Stimulated activated CD4-positive, alpha-beta T cell treated with anti-CD3 and anti-CD28 coated beads, Interleukin-1b, Interleukin-23, amount 100 ng/mL, for 24 hours (primary cell): ENCODE measurements at places on chromosomes 2 and 18.

DNA sequence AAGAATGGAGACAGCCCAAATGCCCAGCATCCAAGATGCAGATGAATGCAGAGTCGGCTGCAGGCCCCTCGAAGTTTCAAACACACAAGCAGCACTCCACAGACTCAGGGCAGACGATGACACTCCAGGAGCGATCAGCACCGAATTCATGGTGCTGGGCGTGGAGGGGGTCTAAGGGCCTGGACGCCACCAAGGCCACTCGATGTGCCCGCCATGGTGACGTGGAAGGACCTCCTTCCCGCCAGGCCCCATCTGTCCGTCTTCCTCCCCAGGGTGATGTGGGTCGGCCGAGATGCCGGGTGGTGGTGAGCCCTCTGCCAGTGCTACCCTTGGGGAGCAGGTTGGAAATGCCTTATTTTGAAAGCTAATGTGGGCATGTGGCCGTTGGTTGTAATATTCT lies 9.4 kb downstream of the KIF1A start:
- no peak for DNase-seq

GRCh38 chr2:28161466-28161865 lies 231.2 kb upstream of the FOSL2 start:
- no peak for DNase-seq

DNA sequence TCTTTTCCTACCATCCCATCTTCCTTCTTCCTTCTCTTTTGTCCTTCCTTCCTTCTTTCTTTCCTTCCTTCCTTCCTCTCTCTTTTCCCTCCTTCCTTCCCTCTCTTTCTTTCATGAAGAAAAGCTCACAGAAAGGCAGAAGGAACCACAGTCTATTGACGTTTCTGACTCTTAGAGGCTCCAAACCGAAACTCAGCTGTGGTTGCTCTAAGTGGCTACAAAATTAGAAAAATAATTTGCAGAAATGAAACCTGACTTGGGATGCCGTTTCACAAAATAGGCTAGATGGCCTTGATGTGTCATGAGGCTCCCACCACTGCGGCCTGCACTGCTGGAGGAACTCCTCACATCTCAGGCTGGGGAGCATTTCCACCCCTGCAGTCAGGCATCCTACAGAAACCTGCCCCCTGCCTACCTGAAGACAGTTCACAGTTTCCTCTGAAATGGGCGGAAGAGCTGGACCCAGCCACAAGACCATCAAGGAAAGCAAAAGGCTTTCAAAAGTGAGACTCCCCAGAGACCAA lies 165.6 kb downstream of the SMAD7 start:
- DNase-seq = no peak

GRCh38 chr2:74745766-74746165 lies 88.2 kb upstream of the HK2 start:
- no peak for DNase-seq

- DNase-seq = no peak
Observed at GRCh38 chr2:19759880-19760279, 141.9 kb downstream of the TTC32 start.

- no peak for DNase-seq
Observed at GRCh38 chr2:181313845-181314244, 143.3 kb upstream of the ITGA4 start.

DNA sequence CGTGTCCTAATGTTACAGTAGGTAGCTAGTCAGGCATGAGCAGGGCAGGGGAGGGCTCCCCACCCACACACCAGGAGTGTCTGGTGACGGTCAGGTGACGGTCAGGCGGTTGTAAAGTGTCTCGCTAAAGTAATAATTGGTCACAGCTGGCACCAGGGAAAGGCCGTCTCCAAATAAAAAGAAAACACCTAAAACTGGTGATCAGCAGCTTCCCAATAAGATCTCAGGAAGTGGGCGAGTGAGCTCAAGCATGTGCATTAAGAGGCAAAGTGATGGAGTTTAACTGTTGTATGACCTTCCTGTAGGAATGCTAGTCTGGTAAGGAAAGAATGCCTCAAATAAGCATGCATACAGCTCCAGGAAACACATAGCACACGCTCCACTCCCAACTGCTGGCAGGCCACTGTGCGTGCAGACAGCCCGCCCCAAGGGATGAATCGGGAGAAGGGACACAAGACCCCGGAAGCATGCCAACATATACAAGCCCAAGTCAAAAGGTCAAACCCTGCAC lies 177.1 kb downstream of the RNF144A start:
- DNase-seq = no peak
